Activated T-cell treated with anti-CD3 and anti-CD28 coated beads, Interleukin-2, amount 50 U/mL, for 4 hours (primary cell): ENCODE measurements at places on chromosomes 7 and 10.

DNA sequence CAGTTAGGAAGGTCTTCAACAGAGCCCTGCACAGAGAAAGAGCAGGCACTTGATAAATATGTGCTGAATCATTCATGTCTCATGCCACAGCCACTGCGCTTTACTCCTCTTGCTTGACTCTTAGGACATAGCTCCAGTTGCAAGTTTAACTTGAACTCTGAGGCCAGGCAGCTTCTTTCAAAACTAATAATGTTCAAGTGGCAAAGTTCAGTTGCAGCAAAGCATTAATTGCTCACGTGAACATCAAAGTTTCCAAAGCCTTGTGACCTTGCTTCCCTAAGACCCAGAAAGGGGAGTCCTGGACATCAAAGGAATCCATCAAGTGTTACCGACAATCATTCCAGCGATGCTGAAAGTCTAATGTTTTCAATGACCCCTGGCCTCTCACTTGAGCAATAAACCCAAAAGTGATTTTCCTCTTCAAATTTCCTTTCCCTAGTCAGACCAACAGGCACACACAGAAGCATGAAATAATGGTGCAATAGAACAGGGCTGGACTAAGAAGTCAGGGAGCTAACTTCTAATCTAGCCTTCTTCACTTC lies 21.8 kb upstream of the TECTB start:
- DNase-seq, result no peak

GRCh38 chr7:44727158-44727936 lies 21.3 kb upstream of the ZMIZ2 start:
- no peak for DNase-seq

DNA sequence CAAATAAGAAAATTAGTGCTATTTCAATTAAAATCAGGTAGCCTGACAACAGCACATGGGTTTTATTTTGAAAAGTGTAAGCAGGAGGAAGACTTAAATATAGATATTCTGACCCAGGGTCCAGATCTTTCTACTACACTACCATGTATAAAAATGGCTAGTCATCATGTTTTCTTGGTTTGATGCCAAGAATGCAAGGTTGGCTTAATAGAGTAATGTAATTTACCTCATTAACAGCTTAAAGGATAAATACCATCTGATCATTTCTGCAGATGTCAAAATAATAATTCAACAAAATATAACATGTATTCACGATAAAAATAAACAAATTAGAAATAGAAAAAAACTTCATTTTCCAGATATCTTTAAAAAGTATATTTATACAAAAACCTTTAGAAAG lies 39.4 kb downstream of the FRMD4A start:
- DNase-seq, result no peak

DNA sequence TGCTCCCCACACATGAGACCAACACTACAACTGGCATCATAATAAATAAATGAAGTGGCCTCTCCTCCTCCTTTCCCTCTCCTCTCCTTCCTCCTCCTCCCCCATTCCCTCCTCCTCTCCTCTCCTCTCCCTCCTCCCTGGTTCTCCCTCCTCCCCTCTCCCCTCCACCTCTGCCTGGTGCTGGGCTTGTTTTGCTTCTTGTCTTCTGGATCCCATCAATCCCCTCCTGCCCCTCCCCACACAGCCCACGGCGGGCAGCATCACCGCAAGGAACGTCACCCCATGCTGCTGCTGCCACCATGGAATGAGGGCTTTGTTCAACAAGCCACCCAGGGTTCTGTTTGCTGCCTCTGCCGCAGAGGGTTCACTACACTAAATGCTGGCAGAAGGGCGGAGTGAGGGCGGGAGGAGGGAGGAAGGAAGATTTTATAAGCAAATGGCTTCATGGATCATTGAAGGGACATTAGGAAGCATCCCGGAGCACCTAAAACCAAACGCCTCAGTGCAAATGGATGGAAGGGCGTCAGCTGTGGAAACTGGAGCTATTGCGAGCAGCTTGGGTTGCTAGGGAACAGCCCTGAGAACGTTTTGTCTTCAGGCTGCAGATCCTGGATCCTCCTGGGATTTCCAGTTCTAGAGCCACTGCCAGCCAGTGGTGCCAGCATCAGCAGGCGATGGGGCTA lies 379.7 kb upstream of the ZMIZ1 start:
- DNase-seq, result no peak

GRCh38 chr10:116184512-116184794 lies 88.6 kb downstream of the GFRA1 start:
- DNase-seq, result no peak

DNA sequence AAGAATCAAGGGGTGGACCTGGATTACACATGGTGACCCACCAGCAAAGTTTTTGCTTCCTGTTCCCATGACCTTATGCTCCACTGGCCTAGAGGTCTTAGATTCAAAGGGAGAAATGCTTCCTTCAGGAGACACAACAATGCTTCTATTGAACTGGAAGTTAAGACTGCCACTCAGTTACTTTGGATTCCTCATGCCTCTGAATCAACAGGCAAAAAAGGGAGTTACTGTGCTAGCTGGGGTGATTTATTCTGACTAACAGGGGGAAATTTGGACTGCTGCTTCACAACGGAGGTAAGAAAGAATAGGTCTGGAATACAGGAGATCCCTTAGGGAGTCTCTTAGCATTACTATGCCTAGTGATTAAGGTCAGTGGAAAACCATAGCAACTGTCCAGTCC lies 10.3 kb downstream of the TMEM229A start:
- DNase-seq, result no peak

DNA sequence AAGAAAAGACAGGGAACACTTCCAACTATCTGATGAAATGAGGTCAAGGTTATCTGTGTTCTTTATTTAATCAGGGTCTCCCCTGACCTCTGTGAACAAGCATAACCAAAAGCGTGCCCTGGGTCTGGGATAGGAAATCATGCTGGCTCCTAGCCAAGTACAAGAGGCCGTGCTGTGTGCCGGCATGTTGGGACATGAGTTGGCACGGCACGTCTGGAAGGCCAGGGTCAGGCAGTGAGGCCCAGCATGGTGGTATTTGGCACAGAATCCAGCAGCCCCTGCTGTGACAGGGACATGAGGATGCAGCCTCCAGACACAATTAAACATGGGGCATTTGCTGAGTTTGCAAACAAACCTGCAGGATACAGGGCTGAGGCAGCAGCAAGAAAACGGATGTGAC lies 320.4 kb downstream of the PLXNA4 start:
- no peak for DNase-seq

GRCh38 chr7:1024331-1024841 lies 20.0 kb upstream of the GPR146 start:
- no peak for DNase-seq

GRCh38 chr7:105841866-105842265 lies 34.5 kb downstream of the ATXN7L1 start:
- no peak for DNase-seq

- DNase-seq, result no peak
These were observed 103.5 kb downstream of the FAM53B start for GRCh38 chr10:124640538-124641231.

GRCh38 chr7:111374027-111374426 lies 188.3 kb downstream of the IMMP2L start:
- DNase-seq, result no peak

- DNase-seq, result no peak
These were observed 42.3 kb downstream of the BRI3 start for GRCh38 chr7:98323597-98324322.

DNA sequence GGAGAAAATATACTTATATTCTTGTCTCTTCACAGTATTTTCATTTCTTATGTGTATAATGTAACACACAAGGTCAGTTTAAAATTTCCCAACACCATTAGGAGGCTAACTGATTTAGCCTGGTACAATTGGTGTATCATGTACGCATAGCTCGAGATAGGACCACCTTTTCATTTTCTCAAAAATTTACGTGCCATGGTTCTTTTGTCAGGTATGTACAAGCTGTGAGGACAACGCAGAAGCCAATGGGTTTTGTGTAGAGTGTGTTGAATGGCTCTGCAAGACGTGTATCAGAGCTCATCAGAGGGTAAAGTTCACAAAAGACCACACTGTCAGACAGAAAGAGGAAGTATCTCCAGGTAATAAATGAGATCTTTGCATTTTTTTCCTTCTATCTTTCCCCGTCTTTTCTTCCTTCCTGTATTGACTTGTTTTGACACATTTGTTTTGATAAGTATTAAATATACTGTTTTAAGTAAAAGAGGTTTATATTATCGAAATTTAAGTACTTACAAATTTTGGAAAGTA lies 55.0 kb downstream of the TRIM24 start:
- no peak for DNase-seq

- DNase-seq, result no peak
These were observed 888 bp downstream of the SLC18A2 start for GRCh38 chr10:117241541-117242462.

DNA sequence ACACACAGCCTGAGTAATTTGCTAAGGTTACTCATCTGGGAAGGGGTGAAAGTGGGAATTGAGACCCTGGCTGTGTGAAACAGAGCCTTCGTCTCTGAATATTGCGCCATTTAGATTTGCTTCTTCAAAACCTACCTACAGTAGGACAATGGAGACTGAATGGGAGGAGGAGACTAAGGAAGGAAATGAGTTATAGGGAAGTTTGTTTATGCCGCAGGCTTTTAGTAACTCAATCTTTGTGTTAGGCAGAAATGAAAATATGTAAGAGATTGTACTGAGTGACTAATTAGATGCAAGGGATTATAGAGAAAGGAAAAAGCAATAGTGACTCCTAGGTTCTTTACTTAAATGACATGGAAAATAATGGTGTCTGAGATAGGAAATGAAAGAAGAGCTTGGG lies 80.2 kb downstream of the KCND2 start:
- no peak for DNase-seq

DNA sequence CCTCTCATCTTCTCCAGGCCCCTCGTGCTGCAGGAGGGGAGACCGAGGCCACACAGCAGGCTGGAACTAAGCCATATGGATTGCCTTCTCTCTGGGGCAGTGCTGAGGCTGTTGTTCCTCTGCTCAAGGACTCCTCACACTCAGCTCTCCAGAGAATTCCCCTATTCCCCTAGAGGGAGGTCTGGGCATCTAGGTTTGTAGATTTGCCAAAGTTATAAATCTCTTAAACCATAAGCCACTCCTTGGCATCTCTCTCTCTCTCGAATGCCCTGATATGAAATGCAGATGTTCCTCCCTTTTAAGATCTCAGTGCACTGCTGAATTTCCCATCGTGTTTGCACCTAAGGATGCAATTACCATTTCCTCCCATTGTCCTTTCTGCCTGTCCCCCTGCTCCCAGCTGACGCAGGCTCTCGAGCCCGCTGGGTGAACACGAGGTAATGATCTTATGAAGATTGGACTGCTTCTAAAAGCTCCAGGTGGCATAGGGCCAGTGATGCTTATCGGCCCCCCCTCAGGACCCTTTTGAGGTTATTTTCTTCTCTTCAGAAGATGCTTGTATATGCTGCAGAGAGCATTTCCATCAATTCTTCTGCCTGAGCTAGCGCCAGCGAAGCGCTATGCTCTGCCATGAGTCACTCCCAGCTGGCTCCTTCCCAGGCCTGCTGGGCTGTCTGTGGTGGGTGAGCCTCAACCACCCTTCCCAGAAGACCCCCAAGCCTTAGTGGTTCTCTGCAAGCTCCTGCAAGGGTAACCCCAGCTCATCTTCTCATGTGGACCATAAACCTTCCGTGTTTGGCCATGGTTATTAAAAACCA lies 41.6 kb upstream of the AQP1 start:
- DNase-seq, result no peak

- DNase-seq, result no peak
These were observed 120.4 kb downstream of the ZMIZ1 start for GRCh38 chr10:79189181-79189580.

GRCh38 chr7:37234928-37235327 lies 213.7 kb downstream of the ELMO1 start:
- DNase-seq, result no peak

DNA sequence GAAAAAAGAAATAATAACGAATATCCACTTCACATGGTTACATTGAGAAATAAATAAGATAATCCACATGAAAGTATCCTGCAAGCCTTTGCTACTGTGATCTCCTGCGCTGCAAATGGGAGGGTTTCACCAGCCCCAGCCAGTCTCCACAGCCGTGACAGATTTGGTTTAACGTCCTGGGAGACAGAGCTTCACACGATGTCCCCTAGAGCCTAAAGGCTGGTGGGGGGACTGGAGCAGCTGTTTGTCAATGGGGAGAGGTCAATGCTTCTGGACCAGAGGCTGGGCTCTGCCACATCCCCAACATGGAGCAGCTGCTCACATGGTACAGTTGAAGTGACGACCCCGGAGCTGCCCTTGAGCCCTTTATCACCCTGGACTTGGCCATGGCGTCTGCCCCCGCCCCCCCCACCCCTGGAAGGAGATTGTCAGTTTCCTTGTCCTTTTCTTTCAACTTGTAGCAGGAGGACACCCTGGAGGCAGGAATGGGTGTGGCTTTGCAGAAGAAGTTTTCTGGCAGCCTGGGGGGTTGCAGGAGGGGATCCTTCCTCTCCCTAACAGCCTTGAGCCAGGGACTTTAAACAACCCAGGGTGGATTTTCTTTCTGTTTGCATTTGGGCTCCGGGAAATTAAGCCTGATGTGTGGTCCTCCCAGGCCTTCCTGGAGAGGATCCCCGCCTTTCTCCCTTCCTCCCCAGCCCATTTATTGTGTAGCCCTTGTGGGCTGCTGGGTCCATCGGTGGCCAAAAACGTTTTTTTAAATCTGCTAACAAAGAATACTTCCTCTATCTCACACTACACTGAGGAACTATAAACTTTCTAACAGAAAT lies 37.0 kb upstream of the MXI1 start:
- DNase-seq, result no peak

GRCh38 chr10:110163192-110163773 lies 44.1 kb upstream of the MXI1 start:
- no peak for DNase-seq

- DNase-seq, result no peak
These were observed 55.9 kb upstream of the ADRB1 start for GRCh38 chr10:113987805-113988204.

- DNase-seq, result no peak
These were observed 6.9 kb downstream of the WEE2 start for GRCh38 chr7:141715018-141715417.

GRCh38 chr7:87369216-87369615 lies 23.8 kb downstream of the CROT start:
- no peak for DNase-seq

- DNase-seq, result no peak
These were observed 868.1 kb upstream of the AUTS2 start for GRCh38 chr7:68730194-68730593.

DNA sequence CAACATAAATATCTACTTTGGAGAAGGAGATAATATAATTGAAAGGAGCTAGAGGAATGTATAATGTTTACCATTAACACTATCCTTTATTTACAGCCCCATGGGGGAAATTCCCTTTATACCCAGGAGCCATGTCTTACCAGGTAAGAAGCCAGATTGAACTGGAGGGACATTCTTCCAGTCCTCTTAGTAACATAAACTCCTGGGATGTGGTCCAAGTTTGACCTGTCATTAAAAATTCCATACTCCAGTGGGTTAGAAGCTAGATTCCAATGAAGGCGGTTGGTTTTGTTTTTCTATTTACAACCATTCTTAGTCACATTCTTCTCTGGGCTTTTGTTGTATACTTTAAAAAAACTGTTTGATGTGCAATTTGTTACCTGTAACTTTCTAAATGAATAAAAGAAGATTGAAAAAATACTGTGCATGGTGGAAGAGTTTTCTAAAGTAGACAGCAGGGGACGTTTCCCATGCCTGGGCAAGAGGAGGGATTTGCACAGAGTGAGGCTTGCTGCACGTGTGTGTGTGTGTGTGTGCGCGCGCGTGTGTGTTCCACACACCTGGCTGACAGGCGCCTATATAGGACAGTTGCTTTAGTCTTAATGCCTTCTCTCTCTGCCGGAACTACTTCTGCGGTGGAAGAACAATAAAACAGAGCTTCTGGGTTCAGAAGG lies 2.0 kb downstream of the PLCE1 start:
- no peak for DNase-seq

- peak; percentile 48 for DNase-seq
These were observed 899 bp downstream of the PUS7 start for GRCh38 chr7:105521027-105521716.

GRCh38 chr7:47576031-47576865 lies 5.7 kb downstream of the TNS3 start:
- no peak for DNase-seq
